ENCODE measurements at places on chromosomes 5 and 9.

GRCh38 chr5:135477613-135478066 is 25.5 kb upstream of the TIFAB start:
- no peak for DNase-seq

DNA sequence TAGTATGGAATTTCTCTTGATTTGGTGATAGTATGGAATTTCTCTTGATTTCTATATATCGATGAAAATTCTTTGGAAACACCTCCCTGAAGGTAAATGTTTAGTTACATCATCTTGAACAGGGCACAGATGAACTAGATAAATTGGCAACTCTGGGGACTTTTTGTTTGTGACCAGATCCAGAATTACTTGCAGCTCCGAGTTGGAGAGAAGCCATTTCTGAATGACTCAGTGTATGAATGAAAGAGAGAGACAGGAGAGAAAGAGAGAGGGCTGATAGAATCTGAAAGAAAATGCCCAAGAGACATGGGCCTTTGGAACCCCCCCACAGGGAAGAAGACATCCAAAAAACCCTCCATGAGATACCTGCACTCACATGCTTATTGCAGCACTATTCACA is 14.1 kb downstream of the TNFSF15 start:
- DNase-seq, result no peak

- no peak for DNase-seq
These were observed 1915.8 kb upstream of the CDH6 start for GRCh38 chr5:29277642-29278041.

DNA sequence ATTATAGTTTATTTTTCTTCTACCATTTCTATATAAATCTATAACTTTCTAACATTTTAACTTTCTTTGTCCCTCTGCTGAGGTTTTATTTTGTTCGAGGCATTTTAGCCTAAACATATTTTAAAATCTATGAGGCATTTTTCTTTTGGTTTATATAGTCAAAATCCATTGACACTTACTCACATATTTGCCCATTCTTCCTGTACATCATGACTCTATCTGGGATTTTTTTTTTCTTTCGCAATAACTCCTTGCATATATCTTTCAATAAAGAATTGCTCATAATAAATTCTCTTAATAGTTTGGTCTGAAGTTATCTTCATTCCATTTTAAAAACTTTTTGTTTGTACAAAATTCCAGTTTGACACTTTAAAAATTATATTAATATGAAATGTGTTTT is 632.3 kb downstream of the TLE4 start:
- no peak for DNase-seq

GRCh38 chr9:75851917-75852316 is 38.6 kb upstream of the PCSK5 start:
- DNase-seq, result no peak

DNA sequence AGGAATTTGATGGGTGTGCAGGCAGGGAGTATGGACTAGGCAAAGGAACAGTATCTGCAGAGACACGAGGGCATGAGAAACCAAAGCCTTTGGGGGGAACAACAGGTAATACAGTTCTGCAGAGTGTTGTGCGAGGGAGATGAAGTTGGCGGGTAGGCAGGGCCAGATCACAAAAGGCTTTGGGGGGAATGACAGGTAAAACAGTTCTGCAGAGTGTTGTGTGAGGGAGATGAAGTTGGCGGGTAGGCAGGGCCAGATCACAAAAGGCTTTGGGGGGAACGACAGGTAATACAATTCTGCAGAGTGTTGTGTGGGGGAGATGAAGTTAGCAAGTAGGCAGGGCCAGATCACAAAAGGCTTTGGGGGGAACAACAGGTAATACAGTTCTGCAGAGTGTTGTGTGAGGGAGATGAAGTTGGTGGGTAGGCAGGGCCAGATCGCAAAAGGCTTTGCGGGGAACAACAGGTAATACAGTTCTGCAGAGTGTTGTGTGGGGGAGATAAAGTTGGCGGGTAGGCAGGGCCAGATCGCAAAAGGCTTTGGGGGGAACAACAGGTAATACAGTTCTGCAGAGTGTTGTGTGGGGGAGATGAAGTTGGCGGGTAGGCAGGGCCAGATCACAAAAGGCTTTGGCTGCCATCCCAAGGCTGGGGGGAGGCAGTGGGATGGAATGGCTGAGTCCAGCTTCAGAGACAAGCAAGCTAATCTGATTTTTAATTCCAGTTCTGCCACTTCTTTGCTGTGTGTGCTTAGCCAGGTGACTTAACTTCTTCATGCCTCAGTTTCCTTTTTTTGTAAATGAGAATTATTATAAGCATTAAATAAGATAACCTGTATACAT is 33.0 kb downstream of the FRMPD1 start:
- no peak for DNase-seq

DNA sequence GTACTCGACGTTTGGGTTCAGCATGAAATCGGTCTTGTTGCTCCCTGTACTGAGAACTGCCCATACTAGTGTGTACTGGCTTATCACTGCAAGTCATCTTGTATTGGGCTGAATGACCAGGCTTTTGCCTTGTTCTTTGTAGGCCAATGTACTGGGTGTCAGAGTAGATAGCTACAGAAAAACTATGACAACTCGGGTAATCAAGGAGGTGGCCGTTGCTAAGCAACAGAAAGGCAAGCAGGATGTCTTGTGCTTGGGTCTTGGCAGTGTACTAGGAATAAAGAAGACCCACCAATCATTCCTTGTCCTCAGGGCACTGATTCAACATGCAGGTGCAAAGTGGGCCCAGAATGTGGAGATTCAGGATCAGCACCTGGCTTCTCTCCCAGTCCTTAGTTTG is 11.9 kb upstream of the SHISAL2B start:
- no peak for DNase-seq

DNA sequence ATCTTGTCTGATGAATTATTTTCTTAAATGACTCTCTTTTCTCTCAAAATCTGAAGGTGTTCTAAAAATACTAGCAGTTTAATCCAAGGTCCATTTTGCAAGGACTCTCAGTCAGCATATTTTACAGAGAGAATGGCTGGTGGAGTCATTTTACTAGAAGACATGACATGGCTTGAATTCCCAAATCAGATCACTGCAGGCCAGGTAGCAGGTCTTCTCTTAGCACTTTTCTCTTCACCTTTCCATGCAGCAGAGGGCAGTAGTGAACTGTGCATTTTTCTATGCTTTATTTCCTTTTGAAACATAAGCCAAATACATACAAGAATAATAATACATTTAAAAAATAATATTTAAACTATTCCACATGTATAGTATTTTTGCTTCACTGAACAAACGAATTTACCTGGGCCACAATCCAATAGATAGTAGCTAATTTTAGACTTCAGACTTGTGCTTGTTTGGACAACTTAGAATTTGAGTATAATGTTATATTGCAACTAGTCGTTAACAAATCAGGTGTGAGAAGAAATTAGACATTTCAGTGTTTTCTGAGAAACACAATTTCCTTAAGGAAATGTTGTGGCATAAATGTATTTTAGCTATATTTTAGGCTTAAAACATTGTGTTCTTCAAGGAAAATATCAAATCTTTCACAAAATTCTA is 289.4 kb upstream of the DAB2 start:
- DNase-seq, result peak; percentile 15

GRCh38 chr9:136942112-136942880 is 2.2 kb downstream of the FBXW5 start:
- DNase-seq, result no peak

- DNase-seq, result no peak
These were observed 22.5 kb downstream of the ZDHHC21 start for GRCh38 chr9:14670718-14671117.

GRCh38 chr9:69963803-69964202 is 79.8 kb upstream of the MAMDC2 start:
- DNase-seq, result no peak

DNA sequence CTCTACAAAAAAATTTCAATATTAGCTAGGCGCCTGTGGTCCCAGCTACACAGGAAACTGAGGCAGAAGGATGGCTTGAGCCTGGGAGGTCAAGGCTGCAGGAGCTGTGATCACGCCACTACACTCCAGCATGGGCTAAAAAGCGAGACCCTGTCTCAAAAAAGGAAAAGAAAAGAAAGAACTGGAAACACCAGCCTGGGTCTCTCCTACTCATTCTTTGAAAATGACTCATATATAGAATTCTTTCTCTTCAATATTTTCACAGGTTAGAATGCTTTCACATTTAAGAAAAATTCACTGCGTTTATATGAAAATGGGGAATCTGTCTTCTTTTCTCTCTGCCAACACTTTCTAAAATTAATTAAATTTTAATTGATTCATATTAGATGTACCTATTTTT is 115.6 kb downstream of the TRPM6 start:
- no peak for DNase-seq

DNA sequence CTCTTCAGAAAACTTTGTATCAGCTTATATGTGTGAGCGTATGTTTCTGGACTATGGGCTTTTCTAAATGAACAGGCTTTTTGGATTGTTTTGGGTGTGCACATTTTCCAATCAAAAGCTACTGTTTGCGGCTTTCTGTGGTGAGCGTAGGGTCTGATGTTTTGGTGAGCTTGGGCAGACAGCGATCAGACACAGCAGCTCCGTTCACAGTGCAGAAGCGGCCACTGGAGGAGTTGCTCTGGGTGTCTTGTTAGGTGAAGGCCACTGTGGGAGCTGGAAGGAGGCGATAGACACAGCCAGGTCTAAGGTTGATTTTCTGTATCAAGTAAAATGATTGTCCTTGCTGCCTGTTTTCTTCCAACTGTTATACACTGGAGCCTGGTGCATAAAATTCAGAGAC is 11.1 kb downstream of the PRRC2B start:
- no peak for DNase-seq

GRCh38 chr5:11985993-11986392 is 81.7 kb upstream of the CTNND2 start:
- DNase-seq, result no peak

DNA sequence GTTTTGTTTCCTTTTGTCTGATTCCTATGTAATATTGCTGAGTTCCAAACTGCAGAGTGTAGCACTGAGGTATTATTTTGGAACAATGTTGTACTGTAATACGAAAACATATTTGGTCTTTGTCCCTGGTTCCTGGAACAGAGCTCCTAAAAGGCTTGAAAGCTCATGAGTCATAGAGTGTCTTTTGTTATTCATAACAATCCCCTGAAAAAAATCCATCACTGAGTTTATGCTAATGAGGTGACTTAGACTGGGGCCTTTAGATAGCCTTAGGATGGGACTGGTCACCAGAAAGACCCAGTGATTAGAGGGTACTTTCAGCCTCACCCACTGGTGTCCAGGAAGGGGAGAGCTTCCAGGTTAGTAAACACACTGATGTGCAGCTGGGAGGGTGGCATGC is 132.7 kb upstream of the POU5F2 start:
- DNase-seq, result no peak

GRCh38 chr5:135944967-135945560 is 9.7 kb downstream of the LECT2 start:
- DNase-seq, result no peak

GRCh38 chr9:73437758-73438157 is 286.1 kb downstream of the ANXA1 start:
- DNase-seq, result no peak

- DNase-seq, result no peak
These were observed 3.7 kb upstream of the SLC9A3 start for GRCh38 chr5:527646-528628.

- no peak for DNase-seq
These were observed 509.7 kb downstream of the PSAT1 start for GRCh38 chr9:78806492-78807160.

DNA sequence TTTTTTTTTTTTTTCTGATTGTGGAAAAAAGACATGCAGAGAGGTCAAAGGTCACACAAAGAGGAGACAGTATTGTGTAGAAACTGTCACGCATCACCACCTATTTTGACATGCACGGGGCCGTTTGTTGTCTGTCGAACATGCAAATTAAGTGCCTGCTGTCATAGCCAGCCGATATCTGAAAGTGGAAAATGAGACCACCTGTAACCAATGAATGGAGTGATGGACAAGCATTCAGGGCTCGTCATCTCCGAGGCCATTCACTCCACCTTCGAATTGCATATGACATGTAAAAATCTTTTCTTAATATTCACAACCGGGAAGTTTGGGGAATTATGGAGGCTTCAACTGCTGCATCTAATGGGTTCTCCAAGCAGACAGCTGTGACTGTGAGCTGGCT is 512.2 kb upstream of the ADAMTS16 start:
- no peak for DNase-seq

DNA sequence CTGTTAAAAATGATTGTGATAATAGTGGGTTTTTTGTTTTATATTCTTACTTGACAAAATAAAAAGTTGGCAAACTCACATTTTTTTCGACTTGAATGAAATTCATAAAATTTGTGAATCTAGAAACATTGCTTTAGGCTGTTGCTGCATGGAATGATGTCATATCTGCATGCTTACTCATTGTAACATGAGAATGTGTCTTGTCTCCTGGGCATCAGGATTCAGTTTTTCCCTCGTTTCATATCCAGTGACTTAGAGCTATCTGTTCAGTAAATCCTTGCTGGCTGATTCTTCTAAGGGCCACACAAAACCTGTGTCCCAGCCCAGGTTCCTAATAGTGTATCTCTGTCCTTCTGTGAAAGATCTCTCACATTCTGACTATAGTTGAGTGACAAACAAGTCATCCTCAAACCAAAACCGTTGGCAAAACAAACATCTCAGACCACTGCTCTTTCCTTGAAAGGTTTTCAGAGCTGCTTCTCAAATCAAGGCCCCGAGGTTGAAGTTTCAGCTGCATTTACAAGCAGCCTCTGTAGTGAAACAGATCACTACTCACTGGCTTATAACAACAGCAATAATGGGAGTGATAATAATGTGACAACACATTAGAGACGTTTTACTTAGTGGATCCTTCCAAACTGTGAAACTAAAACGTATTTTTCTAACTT is 95.0 kb downstream of the NPR3 start:
- no peak for DNase-seq

DNA sequence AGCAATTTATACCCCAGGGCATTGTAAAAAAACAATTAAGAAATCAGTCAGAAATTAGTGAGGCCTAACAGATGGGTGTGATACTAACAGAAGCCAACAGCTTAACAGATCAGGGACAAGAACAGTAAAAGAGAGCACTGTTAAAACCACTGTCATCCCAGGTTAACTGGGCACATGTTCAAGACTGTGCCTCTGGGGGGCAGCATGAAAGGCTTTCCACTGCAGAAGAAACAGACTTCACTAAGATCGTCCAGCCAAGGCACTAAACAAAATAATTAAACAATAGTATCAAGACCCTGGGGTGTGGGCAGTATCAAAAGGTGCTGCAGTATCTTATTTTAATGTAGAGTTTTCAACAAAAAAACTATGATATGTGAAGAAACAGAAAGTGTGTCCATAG is 43.5 kb downstream of the FBN2 start:
- no peak for DNase-seq

GRCh38 chr5:37727238-37727637 is 112.6 kb downstream of the GDNF start:
- DNase-seq, result no peak

GRCh38 chr5:93017849-93018248 is 563.2 kb downstream of the NR2F1-AS1 start:
- no peak for DNase-seq

All from CD4-positive, alpha-beta T cell (primary cell).